Endothelial cell of umbilical vein (primary cell): ENCODE measurements at places on chromosomes 7 and 10. TPM values are rescaled to one million over a fixed set of nuclear protein-coding genes. Genes with fewer than 3 reads are reported as not detected.

DNA sequence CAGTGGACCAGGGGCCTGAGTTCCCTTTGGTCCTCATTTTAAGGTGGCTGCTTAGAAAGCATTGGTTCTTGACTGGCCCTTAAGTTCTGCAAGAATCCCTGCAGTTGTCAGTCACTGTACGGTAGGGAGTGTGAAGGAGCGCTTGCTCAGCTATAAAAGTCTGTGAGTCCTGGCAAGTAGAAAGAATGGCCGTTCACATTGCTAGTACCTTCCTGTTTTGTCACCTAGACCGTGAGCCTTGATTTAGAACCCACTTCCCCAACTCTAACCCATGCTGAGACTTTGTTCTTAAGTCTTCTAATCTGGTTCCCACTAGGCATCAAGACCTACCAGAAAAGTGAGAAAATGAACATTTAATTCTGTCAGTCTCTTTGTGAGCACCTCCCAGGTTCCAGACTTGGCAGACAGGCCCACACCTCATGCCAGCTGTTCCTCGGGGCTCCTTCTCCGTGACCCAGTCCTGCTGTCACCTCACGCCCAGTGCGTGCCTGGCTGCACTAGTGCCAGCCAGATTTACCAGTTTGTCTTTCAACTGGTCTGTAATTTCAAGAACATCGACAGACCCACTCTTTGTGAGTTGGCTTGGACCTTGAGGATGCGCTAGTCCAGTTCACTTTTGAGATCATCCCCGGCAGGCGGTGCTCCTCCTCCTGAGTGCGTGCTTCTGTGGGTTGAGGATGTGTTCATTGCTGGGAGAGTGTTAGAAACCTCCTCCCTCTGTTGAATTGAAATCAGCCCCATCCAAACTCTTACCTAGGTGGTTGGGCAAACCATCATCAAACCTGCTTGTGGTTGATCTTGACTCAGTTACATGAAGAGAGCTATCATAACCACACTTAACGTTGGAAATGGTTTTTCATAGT is 78.5 kb downstream of the SHH start:
- no peak for DNase-seq

- DNase-seq, result no peak
These were observed 39.6 kb upstream of the MET start for GRCh38 chr7:116632384-116632783.

DNA sequence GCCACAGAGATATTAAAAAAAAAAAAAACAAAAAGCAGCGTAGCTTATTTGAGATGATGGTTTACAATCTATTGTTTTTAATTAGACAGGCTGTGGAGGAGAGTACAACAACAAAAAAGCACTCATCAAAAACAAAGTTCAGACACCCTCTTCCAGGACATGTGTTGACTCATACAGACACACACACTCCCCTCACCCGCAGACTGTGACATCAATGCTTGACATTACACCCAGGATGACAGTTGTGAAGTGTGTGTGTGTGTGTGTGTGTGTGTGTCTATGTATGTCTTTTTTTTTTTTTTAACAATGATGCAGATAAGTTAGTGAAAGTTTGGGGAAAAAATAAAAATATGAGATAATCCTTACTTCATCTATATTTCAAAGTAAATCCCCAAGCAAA is 303.6 kb downstream of the GPAM start:
- no peak for DNase-seq

The SFMBT2 gene
- total RNA-seq, result 0.44 and 0.64 TPM in 2 replicates

The UPK3BL1 gene
- total RNA-seq, result 14.1 and 34.4 TPM in 2 replicates

The OGDHL gene
- 0.58 and 1.0 TPM in 2 replicates for total RNA-seq
